ENCODE measurements at places on chromosomes 1 and 21. TPM values are rescaled to one million over a fixed set of nuclear protein-coding genes. Genes with fewer than 3 reads are reported as not detected.

The FAM229A gene
- not detected for total RNA-seq

The BRDT gene
- total RNA-seq, result not detected

The RIMS3 gene
- 4.2 TPM for total RNA-seq

The IFI44 gene
- total RNA-seq, result 19.4 TPM

The MPL gene
- not detected for total RNA-seq

The OR14K1 gene
- total RNA-seq, result not detected

The MRPL20 gene
- 79.3 TPM for total RNA-seq

The HSD11B1 gene
- not detected for total RNA-seq

The C1QTNF12 gene
- total RNA-seq, result not detected

The KIF21B gene
- total RNA-seq, result not detected

The RAB7B gene
- 1.1 TPM for total RNA-seq

The SAMD13 gene
- 2.5 TPM for total RNA-seq

All from Caki2 (cell line).